Activated CD4-positive, alpha-beta T cell treated with anti-CD3 and anti-CD28 coated beads, Interleukin-2, amount 50 U/mL, for 24 hours (primary cell): ENCODE measurements at places on chromosomes 4 and X.

- DNase-seq = no peak
Observed at GRCh38 chr4:124934916-124935315, 222.4 kb upstream of the ANKRD50 start.

DNA sequence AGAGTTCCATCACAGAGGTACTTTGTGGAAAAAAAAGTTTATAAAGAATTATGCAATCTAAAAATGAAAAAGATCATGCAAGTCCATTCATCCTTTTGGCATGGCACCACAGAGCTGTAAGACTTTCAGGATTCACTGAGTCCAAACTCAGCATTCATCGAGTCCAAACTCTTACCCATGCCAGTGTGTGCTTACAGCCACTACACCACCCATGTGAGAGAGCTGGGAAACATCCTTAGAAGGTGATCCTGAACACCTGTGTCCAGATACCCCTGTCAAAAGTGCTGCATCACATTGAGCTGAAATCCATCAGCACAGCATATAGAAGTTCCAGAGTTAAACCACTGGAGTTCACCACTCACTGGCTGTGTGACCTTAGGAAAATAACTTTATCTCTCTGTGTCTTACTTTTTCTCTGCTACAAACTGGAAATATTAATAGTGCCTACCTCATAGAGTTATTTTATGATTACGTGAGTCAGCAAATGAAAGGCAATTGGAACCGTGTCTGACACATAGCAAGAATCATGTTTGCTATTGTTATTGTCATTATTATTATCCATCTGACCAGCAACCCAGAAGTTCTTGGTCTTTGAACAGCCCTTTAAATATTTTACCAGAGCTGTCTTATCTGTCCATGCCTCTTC is 115.0 kb upstream of the FTHL17 start:
- DNase-seq = no peak

- DNase-seq = no peak
Observed at GRCh38 chr4:116632269-116632668, 453.1 kb downstream of the TRAM1L1 start.

- DNase-seq = no peak
Observed at GRCh38 chrX:108219949-108220601, 128.5 kb downstream of the ATG4A start.

GRCh38 chrX:135287266-135287823 is 21.9 kb upstream of the ETDC start:
- no peak for DNase-seq

- DNase-seq = no peak
Observed at GRCh38 chrX:8913655-8914409, 112.6 kb upstream of the FAM9A start.

DNA sequence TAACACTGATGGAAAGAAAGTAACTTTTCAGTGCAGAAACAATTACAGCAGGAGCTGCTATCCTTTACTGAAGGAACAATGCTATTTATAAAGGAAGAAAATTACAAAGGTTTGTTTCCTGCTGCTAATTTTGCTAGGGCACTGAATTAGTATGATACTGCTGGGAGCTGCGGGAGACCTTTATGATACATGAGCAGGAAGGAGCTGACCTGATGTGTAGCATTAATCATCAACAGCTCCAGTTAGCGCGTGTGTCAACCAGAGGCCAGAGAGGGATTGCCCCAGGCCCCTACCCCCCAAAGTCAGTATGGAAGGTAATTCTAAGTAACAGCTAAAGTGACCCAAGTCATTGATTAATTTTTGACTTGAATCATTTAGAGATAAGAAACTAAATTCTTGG is 728.9 kb downstream of the PCDH18 start:
- no peak for DNase-seq

DNA sequence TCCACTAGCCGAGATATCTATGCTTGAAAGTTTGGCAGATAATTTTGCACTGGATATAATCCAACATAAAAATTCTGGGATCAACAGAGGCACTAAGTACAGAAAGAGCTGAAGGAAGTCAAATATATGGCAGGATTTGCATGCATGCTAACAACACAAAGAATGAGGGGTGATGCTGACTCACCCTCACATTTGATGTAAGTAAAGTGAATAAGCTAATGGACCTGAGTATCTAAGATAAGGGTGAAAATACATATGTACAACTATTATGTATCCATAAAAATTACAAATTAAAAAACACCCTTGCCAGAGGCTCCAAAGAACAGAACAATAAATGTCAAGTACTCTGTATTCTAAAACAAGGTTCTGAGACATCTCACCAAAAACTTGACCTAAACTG is 63.8 kb upstream of the PRDX4 start:
- no peak for DNase-seq

DNA sequence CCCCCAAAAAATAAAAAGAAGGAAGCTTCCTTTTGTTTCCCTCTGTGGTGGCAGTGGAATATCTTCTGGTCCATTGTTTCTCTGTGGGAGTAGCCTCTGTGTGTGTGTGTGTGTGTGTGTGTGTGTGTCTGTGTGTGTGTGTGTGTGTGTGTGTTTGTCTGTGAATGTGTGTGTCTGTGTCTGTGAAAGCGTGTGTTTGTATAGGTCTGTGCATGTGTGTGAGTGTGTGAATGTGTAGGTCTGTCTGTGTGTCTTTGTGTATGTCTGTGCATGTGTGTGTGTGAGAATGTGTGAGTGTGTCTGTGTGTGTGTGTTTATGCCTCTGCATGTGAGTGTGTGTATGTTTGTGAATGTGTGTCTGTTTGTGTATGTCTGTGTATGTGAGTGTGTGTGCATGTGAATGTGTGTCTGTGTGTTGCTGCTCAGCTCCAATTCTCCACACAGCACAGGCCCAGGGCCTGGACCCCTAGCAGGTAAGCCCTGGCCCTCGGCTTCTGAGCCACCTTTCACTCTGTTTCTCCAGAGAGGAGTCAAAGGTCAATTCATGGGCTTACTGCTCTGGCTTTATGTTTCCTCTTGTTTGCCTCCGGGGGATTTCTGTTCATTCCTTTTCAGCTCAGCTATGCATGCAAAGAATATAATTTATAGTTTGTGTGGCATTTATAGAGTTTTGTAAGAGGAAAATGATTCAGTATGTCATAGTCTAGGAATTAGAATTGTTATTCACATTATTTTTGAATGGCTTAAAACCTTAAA is 89.8 kb downstream of the UCHL1 start:
- no peak for DNase-seq
